ENCODE measurements at places on chromosomes 5 and 9.

- no peak for DNase-seq
Measured at GRCh38 chr9:71364186-71364955, 242.9 kb upstream of the TRPM3 start.

DNA sequence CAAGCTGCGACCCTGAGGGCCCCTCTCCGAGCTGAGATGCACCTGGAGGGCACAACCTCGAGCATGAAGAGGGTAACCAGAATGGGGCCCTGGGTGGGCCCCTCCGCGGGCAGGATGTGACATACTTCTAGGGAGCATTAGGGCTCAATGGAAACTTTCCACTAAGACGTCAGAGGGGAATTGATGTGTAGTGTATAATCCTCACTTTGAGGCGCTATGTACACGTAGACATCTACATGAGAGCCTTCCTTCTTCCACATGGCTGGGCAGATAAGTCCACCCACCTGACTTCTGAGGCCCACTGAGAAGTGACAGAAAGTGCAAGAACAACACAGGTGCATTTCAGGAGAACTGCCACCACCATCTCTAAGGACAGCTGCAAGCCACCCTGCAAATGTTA, 61.0 kb downstream of the DAP start:
- DNase-seq: no peak

DNA sequence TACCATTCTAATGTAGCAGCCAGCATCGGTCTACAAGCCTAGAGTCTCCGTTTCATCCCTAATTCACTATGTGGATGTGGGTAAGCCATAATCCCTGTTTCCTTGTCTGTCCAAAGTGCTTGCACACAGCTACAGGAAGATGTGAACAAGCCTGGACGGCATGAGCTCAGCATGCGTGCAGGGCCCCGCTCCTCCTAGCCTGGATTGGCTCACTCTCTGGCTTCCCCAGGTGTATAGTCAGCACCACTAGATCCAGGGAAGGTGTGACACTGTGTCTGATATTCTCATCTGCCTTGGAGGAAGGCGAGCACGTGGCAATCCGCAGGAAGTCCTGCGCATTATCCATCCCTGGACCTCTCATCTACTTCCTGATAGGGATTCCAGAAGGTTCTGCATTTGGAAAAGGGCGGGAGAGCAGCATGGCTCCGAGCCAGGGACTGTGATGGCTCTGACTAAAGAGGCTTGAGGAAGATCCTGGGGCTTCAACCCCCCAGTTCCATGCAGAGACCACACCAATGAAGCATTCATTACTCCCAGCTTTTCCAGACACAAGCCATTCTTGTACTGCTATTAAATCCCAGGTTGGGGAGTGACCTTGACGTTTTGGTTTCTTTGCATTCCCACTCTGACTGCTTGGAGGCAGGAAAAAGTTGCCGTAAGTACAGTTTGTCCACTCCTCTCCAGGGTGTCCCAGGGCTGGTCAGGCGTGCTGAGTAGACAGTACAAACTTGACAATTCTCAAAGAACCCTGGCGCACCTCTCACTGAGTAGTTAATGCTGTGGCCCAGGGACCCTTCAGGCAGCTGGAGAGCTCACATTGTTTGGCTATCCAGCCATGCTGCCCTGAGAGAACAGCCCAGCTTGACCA, 65.6 kb downstream of the PSD2 start:
- no peak for DNase-seq

DNA sequence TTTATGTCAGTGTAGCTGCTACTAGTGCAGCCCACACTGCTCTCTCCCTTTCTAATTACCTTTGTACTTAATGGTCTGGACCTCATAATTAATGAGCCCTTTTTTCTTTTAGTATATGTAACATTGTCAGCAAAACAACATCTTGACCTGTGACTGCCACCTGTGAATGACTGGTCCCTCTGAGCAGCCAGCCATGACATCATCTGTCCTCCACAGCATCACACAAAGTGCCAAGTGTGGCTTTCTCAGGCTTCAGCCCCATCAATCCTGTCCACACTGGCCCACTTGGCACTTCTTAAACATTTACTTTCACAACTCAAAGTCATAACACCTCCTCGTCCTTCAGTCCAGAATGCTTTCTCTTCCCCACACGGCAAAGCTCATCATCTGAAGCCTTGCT, 104.7 kb downstream of the GPR21 start:
- no peak for DNase-seq

DNA sequence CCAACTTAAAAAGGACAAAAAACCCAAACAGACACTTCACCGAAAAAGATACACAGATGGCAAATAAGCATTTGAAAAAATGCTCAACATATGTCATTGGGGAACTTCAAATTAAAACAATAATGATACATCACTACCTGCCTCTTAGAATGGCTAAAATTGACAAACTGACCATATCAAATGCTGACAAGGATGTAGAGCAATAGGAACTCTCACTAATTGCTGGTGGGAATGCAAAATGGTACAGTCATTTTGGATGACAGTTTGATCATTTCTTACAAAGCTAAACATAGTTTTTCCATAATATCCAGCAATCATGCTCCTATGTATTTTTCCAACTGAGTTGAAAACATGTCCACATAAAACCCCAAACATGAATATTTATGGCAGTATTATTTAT, 58.9 kb upstream of the RAPGEF6 start:
- DNase-seq: no peak

- DNase-seq: no peak
Measured at GRCh38 chr9:90903766-90904424, 102.3 kb downstream of the SYK start.

DNA sequence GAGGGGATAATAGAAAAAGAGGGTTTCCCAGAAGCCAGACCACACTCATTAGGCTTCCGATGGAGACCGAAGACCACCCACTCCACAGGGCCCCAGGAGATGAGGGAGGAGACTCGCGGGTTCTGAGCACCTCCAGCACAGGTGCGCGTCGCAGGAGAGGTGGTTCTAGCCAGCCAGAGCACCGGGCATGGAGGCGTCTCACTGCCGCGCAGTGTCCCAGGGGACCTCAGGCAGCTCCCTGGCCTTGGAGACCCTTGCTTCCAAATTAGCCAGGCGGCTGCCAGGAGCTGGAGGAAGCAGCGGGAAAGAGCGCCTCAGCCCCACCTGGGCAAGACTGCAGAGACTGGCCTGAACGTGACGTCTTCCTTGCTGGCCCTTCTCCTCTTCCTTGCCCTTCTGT, 115.4 kb upstream of the FBXL7 start:
- no peak for DNase-seq

DNA sequence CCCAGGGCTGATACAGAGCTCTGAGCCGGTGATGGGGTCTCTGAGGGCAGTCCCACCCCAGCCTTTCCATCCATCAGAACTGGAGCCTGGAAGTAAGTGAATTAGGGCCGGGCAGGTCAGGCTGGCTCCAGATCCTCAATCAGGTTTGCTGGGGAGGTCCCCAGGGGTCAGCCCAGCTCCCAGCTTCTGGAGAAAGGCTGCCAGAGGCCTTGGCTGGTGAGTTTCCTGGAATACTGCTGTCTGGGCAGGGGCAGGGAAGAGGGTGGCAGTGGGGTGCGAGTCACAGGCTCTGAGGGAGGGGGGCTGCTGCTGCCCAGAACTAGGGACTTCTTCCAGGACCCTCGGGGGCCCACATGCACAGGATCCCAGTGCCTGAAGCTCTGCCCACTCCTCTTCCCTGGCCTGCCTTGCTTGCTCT, 200.6 kb upstream of the MVB12B start:
- no peak for DNase-seq

- DNase-seq: peak; percentile 79
Measured at GRCh38 chr5:54176066-54176830, 134.1 kb downstream of the ARL15 start.

DNA sequence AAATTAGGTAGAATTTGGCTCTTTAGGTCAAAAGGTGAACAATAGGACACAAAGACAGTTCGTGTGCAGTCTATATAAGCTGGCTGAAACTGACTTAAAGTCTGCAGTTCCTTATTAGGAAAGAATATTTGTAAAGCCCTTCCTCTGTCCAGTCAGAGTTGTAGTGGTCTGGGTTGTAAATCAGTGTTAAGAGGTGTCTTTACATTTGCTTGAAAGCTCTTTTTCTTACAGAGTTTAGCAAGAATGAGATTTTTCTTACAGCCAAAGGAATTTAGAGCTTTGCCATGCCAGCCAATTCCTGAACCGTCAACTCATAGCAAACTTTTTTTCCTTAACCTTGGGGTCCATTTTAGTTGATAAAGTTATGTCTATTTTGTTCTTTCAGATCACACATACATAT, 786.1 kb upstream of the CTNND2 start:
- no peak for DNase-seq

DNA sequence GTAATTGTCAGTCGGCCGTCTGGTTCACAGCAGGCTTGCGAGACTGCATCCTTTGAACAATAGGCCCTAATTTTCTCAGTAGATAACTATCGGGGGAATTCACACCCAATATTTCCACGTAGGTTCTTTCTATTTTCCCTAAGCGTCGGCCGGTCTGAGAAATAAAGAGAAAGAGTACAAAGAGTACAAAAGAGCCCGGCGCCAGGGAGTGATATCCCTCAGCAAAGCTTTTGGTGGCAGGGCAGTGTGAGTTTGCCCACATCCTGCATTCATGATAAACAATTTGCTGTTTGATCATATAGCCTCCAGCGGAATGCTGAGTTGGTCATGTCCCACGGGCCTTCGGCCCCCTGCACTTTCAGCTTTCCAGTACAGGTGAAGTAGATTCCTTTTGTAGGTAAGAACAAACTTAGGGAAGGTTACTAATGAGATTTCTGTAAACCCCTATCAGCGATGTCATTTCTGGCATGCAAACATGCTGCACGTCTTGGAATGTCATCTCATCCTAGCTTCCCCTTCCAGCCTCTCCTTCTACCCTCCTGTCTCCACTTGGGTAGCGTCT, 4.7 kb upstream of the PTGR1 start:
- no peak for DNase-seq

GRCh38 chr5:20023686-20024180, 35.7 kb upstream of the CDH18 start:
- DNase-seq: no peak

GRCh38 chr5:146072595-146072994, 32.8 kb downstream of the PLAC8L1 start:
- no peak for DNase-seq

DNA sequence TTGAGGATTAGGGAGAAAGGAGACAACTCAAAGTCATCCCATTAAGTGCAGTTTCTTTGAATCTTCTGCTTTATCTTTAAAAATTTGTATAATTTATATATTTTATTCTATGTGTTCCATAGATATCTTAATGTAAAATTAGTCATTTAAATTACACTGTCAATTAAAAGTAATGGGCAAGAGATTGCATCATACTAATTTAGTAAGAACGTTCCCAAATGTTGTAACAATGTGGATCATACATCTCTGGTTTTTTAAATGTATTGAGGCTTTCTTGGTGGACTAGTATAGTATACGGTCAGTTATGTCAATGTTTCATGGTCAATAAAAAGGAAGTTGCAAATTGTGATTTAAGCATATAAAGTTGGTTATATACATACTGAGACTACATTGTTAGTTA, 6.2 kb downstream of the TSLP start:
- DNase-seq: no peak

GRCh38 chr9:126169736-126170135, 156.9 kb upstream of the MVB12B start:
- no peak for DNase-seq

GRCh38 chr5:24623031-24623430, 21.7 kb downstream of the CDH10 start:
- DNase-seq: no peak

DNA sequence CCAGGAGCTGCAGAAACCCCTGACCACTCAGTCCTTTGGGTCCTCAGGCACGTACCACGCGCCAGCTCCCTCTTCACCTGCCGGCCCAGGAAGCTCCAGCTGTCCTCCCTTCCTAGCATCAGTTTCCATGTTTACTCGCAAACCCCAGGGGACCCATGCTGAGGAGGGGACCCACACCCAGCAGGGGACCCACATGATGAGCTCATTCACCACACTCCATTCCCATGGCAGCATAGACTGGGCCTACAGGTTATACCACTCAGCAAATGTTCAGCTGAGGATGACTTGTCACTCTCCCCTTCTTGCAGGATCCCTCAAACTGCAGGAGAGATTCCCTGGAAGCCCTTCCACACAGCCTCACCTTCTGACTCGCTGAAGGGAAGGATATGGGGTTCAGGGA, 73.5 kb upstream of the GALNT10 start:
- DNase-seq: no peak

- no peak for DNase-seq
Measured at GRCh38 chr5:72433522-72433921, 73.7 kb downstream of the ZNF366 start.

DNA sequence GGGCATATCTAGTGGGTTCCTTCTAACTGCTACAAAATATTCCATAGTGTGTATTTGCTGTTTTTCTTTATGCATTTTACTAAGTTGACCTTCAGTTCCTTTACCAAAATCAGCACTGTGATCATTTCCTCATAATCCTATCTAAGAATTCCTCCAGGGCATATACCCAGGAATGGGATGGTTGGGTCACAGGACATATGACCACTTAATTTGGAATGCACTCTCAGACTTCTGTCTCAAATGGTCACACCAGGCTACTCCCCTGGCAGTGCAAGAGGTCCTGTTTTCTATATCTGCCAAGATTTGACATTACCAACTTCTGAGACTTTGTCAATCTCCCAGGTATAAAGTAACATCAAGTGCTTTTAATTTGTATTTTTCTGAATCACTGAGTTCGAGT, 63.9 kb downstream of the ADAMTS12 start:
- DNase-seq: no peak

DNA sequence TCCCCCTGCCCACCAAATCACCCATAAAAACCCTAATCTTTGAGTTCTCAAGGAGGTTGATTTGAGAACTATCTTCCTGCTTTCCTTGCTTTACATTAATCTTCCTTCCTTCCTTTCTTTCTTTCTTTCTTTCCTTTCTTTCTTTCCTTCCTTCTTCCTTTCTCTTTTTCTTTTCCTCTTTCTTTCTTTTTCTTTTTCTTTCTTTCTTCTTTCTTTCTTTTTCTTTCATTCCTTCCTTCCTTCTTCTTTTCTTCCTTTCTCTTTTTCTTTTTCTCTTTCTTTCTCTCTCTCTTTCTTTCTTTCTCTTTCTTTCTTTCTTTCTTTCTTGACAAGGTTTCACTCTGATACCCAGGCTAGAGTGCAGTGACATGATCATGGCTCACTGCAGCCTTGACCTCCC, 67.3 kb upstream of the CEMIP2 start:
- DNase-seq: no peak

DNA sequence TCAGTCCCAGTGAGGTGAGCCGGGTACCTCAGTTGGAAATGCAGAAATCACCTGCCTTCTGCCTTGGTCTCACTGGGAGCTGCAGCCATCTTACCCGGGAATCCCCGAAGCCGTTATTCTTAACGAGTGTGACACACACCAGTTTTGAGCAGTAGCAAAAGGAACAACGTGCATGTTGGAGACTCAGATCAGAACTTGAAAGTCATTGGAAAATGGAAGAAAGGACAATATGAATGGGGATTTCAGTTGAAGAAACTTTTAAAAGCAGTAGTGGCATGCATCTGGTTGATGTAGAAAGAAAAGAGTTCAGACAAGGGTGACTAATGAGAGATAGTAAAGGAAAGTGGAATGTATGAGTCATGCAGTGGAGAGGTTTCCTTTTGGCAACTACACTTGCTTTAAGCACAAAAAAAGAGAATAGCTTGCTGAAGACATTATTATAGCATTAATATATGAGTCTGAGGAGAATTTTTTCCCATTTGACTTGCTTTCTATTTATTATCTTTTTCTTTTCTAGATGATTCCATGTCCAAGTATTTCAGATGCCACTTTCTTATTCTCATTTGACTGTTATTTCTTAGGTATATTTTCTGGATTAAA, 44.4 kb upstream of the ANKDD1B start:
- no peak for DNase-seq

Data from kidney (tissue), 22 donors.